ENCODE measurements at places on chromosomes 11 and 22. TPM values are rescaled to one million over a fixed set of nuclear protein-coding genes. Genes with fewer than 3 reads are reported as not detected.
A peak's percentile ranks its signal among the peaks of the same experiment; 100 is the strongest.

MPEG1 gene
- not detected for total RNA-seq

PDGFB gene
- total RNA-seq, result 0.35 TPM

LMNTD2 gene
- total RNA-seq, result 0.23 TPM

CSNK1E gene
- total RNA-seq, result 110 TPM

ZP1 gene
- total RNA-seq, result not detected

RTN4RL2 gene
- not detected for total RNA-seq

GRCh38 chr22:19870153-19871022, 15.7 kb upstream of the GNB1L start:
- no peak for DNase-seq

- DNase-seq, result no peak
Observed at GRCh38 chr22:22526125-22526912, 6.2 kb upstream of the ZNF280A start.

DNA sequence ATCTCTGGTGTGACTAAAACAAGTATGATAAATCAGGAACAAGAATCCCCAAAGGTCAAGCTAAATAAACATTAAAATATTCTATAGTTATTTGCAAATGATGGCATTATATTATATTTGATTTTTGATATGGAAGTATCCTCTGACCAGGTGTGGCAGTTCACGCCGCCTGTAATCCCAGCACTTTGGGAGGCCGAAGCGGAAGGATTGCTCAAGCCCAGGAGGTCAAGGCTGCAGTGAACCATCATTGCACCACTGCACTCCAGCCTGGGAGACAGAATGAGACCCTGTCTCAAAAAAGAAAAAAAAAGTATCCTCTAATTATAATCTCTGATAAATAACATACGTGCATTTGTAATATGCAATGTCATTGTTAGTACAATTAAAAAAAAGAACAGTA, 6.6 kb upstream of the POU2AF3 start:
- no peak for DNase-seq

- no peak for DNase-seq
Observed at GRCh38 chr11:91872243-91872642, 352.4 kb upstream of the FAT3 start.

DNA sequence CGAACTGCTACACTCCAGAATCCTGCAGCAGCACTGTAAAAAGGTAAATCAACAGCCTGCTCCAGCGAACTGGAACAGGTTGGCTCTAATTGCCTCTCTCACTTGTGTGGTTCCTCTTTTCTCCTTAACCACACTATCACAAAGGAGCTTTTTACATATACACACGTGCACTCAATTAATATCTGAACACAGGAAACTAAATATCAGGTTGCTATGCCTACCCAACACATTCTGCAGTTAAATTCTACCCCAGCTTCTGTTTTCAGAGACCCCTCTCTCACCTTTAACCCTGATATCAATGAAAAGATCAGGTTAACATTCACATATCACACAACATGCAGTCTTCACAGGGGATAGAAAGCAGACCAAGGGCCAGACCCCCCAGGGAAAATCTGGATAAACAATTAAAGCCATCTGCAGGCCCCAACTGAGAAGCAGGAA, 11.0 kb downstream of the RBFOX2 start:
- DNase-seq, result no peak

GRCh38 chr22:41411021-41411851, 29.5 kb downstream of the TEF start:
- DNase-seq, result no peak

DNA sequence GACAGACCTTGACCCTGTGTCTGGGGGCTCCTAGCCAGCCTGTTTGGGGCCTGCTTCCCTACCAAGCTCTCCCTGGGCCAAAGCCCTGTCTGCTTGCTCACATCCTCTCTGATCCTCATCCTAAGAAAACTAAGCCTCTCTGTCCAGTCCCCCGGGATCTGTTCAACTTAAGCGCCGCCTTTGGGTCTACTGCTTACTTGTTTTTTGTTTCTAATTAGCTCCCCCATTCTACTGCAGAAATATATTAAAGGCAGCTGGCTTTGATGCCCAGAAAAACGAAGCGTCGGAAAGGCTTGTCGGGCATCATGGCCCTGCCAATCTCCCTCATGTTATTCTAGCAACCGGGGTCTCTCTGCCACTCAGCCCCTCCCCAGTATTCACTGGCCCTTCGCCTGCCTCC, 3.4 kb downstream of the DSCAML1 start:
- DNase-seq, result no peak

GRCh38 chr22:20316217-20316843, 3.5 kb downstream of the DGCR6L start:
- peak; percentile 39 for DNase-seq

DNA sequence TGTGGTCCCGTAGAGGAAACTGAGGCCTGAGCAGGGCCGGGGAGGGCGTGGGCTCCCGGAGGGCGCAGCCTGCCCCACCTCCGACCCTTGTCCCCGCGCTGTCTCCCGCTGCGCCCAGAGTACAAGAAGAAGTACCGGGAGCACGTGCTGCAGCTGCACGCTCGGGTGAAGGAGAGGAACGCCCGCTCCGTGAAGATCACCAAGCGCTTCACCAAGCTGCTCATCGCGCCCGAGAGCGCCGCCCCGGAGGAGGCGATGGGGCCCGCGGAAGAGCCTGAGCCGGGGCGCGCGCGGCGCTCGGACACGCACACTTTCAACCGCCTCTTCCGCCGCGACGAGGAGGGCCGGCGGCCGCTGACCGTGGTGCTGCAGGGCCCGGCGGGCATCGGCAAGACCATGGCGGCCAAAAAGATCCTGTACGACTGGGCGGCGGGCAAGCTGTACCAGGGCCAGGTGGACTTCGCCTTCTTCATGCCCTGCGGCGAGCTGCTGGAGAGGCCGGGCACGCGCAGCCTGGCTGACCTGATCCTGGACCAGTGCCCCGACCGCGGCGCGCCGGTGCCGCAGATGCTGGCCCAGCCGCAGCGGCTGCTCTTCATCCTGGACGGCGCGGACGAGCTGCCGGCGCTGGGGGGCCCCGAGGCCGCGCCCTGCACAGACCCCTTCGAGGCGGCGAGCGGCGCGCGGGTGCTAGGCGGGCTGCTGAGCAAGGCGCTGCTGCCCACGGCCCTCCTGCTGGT, 1.9 kb downstream of the NLRP6 start:
- DNase-seq, result peak; percentile 59

GRCh38 chr11:64787526-64788320, 9.4 kb upstream of the SF1 start:
- DNase-seq, result peak; percentile 65

DNA sequence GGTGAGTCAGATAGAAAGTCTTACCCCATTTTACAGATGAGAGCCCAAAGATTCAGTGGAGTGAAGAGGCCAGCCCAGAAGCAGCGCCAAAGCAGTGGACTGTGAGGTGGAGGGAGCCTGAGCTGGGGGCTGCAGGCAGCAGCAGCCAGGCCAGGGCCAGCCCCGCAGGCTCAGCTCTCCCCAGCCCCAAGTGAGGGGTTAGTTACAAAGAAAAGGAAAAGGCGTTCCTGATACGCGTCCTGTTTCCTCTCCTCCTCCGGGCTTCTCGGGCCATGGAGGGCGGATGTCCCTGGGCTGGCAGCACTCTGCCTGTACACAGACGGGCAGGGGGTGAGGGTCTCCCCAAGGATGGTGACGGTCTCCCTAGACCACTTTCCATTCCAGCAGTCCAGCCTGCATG, 44.9 kb downstream of the ARRB1 start:
- DNase-seq, result no peak

DNA sequence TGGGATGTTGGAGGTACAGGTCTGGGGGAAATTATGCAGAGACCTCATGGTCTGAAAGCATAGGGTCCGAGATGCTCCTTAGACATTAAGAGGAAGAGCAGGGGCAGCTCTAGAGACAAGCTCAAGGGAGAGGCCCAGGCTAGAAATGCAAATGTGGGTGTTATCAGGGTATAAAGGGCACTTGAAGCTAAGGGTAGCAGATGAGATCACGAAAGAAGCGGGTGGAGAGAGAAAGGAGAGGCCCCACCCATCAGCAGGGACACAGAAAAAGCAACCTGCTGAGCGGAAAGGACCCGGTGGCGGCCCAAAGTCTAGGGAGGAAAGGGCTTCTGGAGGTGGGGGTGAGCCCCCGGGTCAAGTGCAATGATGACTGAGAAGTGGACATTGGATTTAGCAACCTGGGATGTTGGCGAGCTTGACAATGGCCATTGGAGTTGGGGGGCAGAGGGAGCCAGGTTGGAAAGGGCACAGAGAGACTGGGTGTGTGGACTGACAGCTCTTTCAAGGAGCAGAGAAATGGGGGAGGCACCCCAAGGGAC, 8.9 kb downstream of the TMPRSS6 start:
- no peak for DNase-seq

DNA sequence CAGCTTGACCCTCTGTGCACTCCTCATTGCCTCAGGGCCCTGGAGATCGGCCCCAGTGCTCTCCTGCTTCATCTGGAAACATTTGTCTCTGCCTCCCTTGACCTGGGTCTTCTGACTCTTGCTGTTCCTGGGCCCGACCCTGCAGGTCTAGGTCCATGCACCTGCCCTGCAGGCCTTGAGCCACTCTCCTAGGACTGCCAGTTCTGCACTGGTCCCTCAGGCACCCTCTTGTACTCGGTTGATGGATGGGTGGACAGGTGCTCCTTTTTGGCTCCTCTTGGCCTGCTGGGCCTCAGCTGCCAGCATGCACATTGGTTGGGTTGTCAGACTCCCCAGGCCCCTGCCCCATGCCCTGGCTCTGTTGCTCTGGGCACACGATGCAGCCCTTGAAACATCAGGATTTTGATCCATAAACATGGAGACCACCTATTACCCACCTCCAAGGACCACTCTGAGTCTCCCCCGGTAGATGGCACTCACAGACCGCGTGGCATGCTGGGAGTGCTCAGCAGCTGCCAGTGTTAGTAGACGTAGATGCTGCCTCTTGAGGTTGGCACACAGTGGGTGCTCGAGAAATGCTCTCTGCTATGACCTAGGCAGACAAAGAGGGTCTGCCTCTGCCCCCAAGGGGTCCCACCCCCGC, 20.2 kb upstream of the ACR start:
- no peak for DNase-seq

DNA sequence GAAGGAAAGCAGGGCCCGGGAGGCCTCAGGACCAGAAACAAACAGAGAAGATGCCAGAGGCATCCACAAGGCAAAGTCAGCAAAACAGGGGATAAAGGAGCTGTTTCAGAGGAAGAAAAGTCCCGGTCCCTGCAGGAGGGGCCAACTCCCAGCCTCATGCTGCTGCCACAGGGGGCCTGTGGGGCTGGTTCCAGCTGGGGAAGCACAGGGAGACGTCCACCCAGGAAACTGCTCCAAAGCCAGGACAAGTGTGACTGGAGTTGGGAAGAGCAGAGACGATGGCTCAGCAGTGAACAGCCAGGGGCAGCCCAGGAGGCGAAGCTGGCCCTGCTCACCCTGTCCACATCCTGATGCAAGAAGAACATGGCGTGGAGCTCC, 454.4 kb downstream of the BRD1 start:
- DNase-seq, result no peak

GRCh38 chr22:45510376-45511232, 7.9 kb downstream of the FBLN1 start:
- DNase-seq, result no peak

DNA sequence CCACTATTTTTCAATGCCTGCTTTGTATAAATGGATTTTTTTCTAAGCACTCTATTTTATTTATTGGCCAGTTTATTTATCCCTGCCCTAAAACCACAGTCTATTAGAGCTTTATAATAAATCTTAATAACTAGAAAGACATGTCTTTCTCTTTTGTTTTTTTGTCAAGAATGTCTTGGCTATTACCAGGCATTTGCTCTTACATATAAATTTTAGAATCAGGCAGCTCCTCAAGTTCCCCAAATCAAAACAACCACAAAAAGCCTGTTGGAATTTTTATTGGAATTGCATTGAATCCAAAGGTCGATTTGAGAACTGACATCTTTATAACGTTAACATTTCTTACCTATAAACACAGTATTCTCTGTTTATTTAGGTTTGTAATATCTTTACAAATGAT, 85.8 kb upstream of the SC5D start:
- no peak for DNase-seq
